Glutamatergic neuron (in vitro differentiated cells): ENCODE measurements at places on chromosomes 11 and 22.
A peak's percentile ranks its signal among the peaks of the same experiment; 100 is the strongest.

GRCh38 chr11:100830274-100830673, 143.2 kb downstream of the ARHGAP42 start:
- DNase-seq, result peak; percentile 34

GRCh38 chr11:119525180-119525866, 102.4 kb upstream of the THY1 start:
- DNase-seq, result no peak

- DNase-seq, result no peak
Observed at GRCh38 chr11:35589281-35589680, 29.0 kb upstream of the FJX1 start.

- DNase-seq, result no peak
Observed at GRCh38 chr22:27157666-27158370, 500.4 kb downstream of the MIAT start.

DNA sequence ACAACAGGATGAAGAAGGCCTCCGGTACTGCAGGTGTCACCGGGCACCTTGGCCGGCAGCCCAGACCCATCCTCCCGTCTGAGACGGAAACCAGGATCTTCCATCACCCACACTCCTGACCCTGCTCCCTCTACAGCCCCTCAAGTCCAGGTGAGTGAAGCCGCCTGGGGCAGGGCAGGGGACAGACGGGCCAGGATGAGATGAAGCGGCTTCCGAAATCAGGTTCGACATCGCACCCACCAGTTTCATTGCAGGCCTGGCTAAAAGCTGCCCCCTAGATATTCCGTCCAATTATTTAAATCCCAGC, 639.1 kb downstream of the TBC1D22A start:
- DNase-seq, result no peak

DNA sequence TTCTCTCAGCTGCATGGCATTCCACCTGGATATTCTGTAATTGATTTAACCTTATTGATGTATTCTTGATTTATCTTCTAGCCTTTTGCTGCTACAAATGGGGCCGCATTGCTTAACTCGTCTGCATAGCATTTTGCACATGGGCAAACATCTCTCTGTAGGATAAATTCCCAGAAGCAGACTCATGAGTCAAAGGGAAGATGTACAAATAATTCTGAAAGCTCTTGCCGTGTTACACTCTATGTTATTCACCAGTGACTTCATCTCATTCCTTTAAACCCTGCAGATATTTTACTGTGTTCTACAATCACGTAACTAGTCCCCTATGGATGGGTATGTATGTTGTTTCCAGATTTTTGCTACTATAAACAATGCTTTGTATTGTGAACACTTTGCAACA, 112.7 kb downstream of the SEZ6L start:
- DNase-seq, result no peak

DNA sequence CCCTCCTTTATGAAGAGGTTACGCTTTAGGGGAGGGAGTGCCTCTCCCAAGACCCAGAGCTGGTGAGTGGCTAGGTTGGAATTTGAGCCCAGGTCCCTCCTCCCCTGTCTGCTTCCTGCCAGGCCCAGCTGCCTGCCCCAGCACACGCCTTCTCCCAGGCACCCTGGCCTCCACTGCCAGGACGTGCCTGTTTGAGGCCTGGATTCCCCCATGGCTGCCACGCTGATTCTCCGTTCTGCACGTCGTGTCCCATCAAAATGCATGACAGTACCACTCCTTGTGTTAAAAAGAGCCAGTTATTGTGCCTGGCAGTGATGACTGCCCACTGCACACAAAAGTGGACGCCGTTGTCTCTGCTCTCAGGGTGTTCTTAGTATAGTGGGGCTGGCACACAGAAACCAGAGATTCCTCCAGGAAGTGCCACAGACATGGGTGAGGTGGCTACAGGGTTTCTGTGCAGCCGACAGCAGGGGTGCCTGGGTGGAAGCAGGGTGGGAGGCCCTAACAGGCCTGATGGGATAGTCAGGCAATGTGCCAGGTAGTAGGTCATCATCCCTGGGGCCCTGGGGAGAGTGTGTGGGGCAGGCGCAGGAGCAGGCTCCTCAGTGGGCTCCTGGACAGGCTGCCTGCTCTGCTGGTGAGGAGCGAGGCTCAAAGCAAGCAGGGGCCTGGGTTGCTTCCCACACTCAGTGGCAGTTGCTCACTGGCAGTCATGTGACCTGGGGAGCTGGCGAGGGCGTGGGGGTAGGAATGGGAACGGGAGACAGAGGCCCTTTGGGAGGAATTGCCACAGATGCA, 24.2 kb downstream of the MED15 start:
- no peak for DNase-seq

- no peak for DNase-seq
Observed at GRCh38 chr11:128936606-128937251, 5.9 kb downstream of the TP53AIP1 start.
